Temporal lobe (tissue), 4 donors: ENCODE measurements at places on chromosomes 2 and 18. TPM values are rescaled to one million over a fixed set of nuclear protein-coding genes. Genes with fewer than 3 reads are reported as not detected.

B3GNT7 gene
- 0.98 TPM for total RNA-seq

TBR1 gene
- total RNA-seq, result 95.6 TPM

POTEC gene
- total RNA-seq, result not detected

SPDYA gene
- total RNA-seq, result 1.5 TPM

CAVIN2 gene
- 6.9 TPM for total RNA-seq
